ENCODE measurements at places on chromosomes 2 and 18. TPM values are rescaled to one million over a fixed set of nuclear protein-coding genes. Genes with fewer than 3 reads are reported as not detected.

GCKR gene
- total RNA-seq: not detected

TMEM169 gene
- 2.7 TPM for total RNA-seq

SERPINB5 gene
- total RNA-seq: not detected

RFX8 gene
- 6.6 TPM for total RNA-seq

LPIN1 gene
- total RNA-seq: 62.1 TPM

MFSD6 gene
- 47.5 TPM for total RNA-seq

RGPD3 gene
- total RNA-seq: 0.30 TPM

LHCGR gene
- not detected for total RNA-seq

NT5C1B gene
- not detected for total RNA-seq

FAM228A gene
- not detected for total RNA-seq

DOK6 gene
- not detected for total RNA-seq

SPIRE1 gene
- total RNA-seq: 7.8 TPM

NAT8 gene
- not detected for total RNA-seq

SGPP2 gene
- 0.70 TPM for total RNA-seq

SULT1C2 gene
- not detected for total RNA-seq

GPBAR1 gene
- total RNA-seq: 0.86 TPM

CCDC150 gene
- total RNA-seq: 9.0 TPM

RNU2-63P gene
- 22.6 TPM for total RNA-seq

LGALSL gene
- 0.73 TPM for total RNA-seq

ITPRIPL1 gene
- 34.2 TPM for total RNA-seq

STARD6 gene
- not detected for total RNA-seq

PSMG2 gene
- total RNA-seq: 113 TPM

SLC5A7 gene
- total RNA-seq: not detected

FSHR gene
- not detected for total RNA-seq

SPR gene
- total RNA-seq: 0.89 TPM

CTAGE1 gene
- not detected for total RNA-seq

All from T-helper 2 cell treated with Interferon-gamma antibody and Interleukin-4, amounts not matched to agents 100 ng/mL and 5 ng/mL, for 36 hours (primary cell).